CD4-positive, alpha-beta T cell treated with Interleukin-1 beta for 1 hour (primary cell): ENCODE measurements at places on chromosomes 6 and 20.

GRCh38 chr6:90297115-90297866, 648 bp upstream of the BACH2 start:
- no peak for DNase-seq

- DNase-seq, result no peak
These were observed 33.5 kb upstream of the FKBP1A start for GRCh38 chr20:1426231-1426849.

- no peak for DNase-seq
These were observed 369.4 kb upstream of the CITED2 start for GRCh38 chr6:139743664-139744437.

DNA sequence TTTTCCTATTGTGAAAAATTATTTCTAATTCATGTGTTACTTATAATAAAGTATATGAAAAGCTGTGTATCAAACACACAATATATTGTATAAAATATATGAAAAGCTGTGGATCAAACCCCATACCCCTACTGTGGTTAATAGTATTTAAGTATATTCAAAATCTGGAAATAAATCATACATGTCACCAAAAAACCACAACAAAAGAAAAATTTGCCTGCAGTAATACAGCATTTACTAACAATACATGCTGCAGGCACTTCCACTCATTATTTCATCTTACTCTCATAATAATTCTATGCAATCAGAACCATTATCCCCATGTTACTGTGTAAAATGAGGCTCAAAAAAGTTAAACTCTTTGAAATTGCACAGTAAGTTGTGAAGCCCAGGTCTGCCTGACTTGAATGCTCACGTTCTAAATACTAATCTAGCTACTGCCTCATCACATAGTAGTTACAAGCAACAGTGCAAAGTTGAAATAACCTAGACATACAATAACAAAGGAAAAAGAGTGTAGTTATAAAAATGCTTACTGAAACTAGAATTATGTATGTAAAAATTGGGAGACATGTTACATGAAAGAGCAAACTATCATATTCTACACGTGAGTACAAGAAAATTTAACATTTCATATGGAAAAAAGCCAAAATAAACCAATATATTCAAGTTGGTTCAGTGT, 61.7 kb downstream of the FAM217A start:
- DNase-seq, result no peak

GRCh38 chr20:14882157-14882556, 544.7 kb upstream of the FLRT3 start:
- no peak for DNase-seq

- no peak for DNase-seq
These were observed 33.6 kb downstream of the TFAP2A start for GRCh38 chr6:10381133-10381829.

DNA sequence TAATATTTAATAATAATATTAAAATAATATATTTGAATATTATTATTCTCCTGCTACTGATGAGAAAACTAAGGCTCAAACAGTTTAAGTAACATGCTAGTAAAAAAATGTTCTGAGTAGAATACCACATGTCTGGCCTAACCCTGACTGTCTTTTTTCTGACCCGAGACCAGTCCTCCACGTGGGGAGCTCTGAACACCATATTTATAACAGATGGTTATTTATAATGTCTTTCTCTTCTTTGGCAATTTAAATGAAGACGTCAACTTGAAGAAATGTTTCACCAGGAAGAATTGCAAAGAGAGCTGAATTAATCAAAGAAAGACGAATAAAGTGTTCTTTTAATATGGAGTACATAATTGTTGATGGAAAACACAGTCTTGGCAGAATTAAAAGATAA, 82.0 kb downstream of the SLC22A3 start:
- DNase-seq, result no peak

DNA sequence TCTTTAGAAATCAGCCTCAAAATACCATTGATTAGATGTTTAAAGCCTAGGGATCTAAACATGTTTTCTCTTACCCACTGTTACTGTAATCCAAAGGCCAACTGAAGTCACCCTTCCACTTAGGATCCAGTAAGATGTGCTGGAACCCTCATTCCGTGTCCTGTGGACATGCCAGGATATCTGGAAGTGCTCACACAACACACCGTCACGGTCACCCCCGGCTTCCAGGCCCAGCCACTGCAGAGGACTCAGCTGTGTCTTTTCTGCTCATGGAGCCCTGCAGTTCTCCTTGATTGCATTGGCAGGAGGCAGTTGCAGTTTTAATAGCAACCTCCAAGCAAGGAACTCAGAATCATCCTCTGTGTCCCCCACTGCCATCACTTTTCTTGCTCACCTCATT, 93.3 kb downstream of the CAP2 start:
- DNase-seq, result no peak

- DNase-seq, result no peak
These were observed 6.0 kb upstream of the BPIFA1 start for GRCh38 chr20:33229843-33230242.

- no peak for DNase-seq
These were observed 44.9 kb downstream of the CPXM1 start for GRCh38 chr20:2755451-2756055.

- no peak for DNase-seq
These were observed 164.8 kb upstream of the MAN1A1 start for GRCh38 chr6:119514345-119514744.

- DNase-seq, result no peak
These were observed 165.2 kb upstream of the CST7 start for GRCh38 chr20:24783631-24784492.

DNA sequence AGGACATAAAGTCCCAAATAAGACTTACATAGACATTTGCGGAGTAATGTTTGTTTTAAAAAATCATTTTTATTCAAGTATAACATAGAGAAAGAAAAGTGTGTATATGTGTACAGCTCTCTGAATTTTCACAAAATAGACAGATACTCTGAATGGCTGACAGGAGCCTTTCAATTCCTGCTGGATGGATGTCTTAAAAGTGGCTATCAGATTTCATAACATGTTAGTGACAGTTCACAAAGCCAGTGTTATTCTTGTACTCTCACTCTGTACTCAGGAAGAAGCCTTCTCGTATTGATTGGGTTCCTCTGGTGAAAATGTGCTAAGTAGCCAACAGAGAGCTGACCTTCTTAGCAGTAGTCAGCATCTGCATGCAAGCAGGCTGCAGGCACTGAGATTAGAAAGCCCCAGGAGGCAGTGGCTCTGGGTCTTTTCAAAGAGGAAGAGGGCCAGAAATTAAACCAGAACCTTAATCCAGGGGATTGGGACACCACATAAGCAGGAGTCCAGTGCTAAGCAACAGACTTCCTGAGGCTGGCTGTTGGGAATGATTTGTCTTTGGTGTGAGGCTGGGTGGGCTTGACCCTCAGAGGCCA, 19.7 kb downstream of the SLC17A4 start:
- no peak for DNase-seq

DNA sequence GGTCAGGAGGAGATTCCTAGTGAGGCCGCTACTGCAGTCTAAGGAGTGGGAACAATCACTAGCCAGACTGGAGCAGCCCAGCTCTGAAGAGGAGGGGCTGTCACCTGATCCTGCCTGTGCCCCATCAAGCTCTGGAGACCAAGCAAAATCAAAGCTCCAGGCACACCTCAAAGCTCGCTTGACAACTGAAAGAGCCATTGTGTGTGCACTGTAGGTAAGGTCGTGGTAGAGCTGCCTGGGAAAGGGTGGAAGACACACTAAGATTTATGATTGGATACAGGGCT, 58.2 kb downstream of the CSE1L start:
- no peak for DNase-seq
